ENCODE measurements at places on chromosomes 5 and 9. TPM values are rescaled to one million over a fixed set of nuclear protein-coding genes. Genes with fewer than 3 reads are reported as not detected.

DNA sequence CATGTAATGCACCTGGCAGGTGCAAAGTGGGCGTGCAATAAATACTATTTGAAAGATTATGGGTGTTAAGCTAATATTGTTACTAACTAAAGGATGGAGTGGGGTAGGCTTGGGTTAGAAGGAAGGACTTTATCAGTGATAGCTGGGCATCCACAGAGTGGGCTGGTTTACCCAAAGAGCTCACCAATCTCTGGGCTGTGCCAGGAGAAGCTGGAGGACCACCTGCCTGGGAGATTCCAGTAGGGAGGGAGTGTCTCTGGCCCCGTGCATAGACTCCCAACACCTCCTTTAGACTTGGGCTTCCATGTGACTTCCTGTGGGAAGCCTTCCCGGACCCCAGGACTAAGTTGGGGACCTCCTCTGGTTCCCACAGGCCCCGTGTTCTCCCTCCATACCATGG lies 5.6 kb upstream of the URM1 start:
- DNase-seq: no peak

DNA sequence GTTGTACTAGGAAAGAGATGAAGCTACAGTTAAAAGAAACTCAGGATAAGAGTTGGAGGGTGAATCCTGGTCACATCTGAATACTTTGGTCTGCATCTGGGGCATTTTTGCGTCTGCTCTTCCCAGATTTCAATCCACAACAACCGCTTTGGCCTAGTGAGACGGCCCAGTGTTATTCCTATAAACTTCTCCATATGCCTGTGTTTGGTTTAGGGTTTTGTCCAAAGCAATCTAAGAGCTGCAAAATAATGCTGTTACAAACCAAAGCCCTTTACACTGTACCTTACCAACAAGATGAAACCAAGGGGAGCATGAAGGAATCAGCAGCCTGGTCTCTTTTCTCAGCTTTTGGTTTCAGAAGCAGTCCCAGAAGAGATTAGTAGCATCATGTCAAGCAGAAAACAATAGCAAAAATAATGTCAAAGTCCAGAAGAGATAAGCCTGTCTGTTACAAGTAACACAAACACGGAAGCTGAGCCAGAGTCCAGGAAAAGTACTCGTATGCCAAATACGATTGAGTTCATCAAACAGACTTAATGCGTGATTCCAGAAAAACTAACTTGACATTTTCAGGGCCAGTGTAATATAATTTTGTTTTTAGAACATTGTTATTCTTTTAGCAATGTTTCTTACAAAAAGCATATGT lies 379.9 kb upstream of the ACO1 start:
- DNase-seq: no peak

The NR5A1 gene
- not detected for polyA plus RNA-seq

The SLC23A1 gene
- polyA plus RNA-seq: 0.14 TPM

Data from muscle of arm (tissue), 14 donors.